ENCODE measurements at places on chromosomes 2 and 18. TPM values are rescaled to one million over a fixed set of nuclear protein-coding genes. Genes with fewer than 3 reads are reported as not detected.
A peak's percentile ranks its signal among the peaks of the same experiment; 100 is the strongest.

GRCh38 chr2:30225131-30225762 lies 6.1 kb upstream of the LBH start:
- peaks cover 39% of the 10 kb centered on the region for H3K4me1 ChIP-seq
- H3K36me3 ChIP-seq = no peaks in the 10 kb centered on the region
- H3K27ac ChIP-seq = peak overlapping the region; percentile 95
- no peaks in the 10 kb centered on the region for H3K27me3 ChIP-seq
- DNase-seq = peak; percentile 92
- H3K4me3 ChIP-seq = peak overlapping the region; percentile 44

- H3K4me3 ChIP-seq = no peak overlapping the region
- peaks cover 2% of the 10 kb centered on the region for H3K36me3 ChIP-seq
- H3K27me3 ChIP-seq = no peaks in the 10 kb centered on the region
- no peak overlapping the region for H3K27ac ChIP-seq
- peaks cover 2% of the 10 kb centered on the region for H3K4me1 ChIP-seq
- no peak for DNase-seq
These were observed 102.9 kb downstream of the ALPK2 start for GRCh38 chr18:58525928-58526424.

DNA sequence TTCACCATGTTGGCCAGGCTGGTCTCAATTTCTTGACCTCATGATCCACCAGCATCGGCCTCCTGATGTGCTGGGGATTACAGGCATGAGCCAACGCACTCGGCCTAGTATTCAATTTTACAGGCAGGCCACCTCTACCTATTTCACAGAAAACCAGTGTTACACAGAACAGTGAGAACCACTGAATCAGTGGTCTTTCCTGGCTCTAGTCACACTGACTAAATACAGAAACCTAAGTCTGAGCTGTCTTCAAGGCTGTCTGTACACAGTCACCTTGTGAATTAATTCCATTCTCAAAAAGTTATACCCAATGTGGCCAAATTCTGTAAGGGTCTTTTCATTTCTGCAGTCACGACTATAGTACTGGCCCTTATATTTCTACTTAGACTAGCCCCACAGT lies 3.5 kb downstream of the RNF149 start:
- peaks cover 13% of the 10 kb centered on the region for H3K4me1 ChIP-seq

GRCh38 chr2:190582736-190583506 lies 48.4 kb upstream of the NEMP2 start:
- no peaks in the 10 kb centered on the region for H3K27me3 ChIP-seq
- peak overlapping the region; percentile 70 for H3K27ac ChIP-seq
- H3K36me3 ChIP-seq = no peaks in the 10 kb centered on the region
- peak; percentile 66 for DNase-seq
- peaks cover 21% of the 10 kb centered on the region for H3K4me1 ChIP-seq

DNA sequence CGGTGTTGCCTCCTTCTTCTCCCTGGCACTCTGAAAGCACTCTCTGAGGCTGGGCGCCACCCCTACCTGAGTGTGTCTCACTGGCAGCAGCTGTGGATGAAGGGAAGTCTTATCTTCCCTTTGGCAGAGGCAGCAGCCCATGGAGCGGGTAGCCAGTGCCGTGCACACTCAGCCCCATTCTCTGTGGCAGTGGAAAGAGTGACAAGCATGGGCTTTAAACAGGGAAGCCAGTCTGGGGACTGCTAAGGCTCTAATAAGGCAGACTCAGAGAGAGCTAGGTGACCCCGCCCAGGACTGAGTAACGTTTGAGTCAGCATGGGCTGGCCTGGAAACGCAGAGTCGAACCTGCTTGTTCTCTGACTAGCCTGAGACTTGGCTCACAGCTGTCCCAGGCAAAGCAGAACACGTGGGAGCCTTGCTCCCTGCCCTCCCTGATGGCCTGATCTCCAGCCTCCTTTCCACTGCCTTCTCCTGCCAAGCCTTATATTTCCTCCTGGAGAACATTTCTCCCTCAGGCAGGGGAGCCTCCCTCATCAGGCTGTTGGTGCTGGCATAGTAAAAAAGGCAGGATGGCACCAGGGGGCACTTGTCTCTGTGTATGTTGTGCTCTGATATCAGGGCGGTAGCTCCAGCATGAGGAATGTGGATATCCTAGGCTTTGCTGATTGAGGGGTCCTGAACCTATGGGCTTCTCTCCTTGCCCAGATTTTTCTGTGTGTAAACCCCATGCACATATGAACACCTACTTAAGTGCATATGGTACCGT lies 93.9 kb upstream of the LGALSL start:
- DNase-seq = peak; percentile 65
- H3K4me3 ChIP-seq = no peak overlapping the region
- no peaks in the 10 kb centered on the region for H3K27me3 ChIP-seq
- H3K27ac ChIP-seq = no peak overlapping the region
- peaks cover 11% of the 10 kb centered on the region for H3K4me1 ChIP-seq

GRCh38 chr18:50507120-50507590 lies 52.7 kb upstream of the MAPK4 start:
- H3K27ac ChIP-seq = no peak overlapping the region
- DNase-seq = peak; percentile 10
- no peaks in the 10 kb centered on the region for H3K4me1 ChIP-seq

DNA sequence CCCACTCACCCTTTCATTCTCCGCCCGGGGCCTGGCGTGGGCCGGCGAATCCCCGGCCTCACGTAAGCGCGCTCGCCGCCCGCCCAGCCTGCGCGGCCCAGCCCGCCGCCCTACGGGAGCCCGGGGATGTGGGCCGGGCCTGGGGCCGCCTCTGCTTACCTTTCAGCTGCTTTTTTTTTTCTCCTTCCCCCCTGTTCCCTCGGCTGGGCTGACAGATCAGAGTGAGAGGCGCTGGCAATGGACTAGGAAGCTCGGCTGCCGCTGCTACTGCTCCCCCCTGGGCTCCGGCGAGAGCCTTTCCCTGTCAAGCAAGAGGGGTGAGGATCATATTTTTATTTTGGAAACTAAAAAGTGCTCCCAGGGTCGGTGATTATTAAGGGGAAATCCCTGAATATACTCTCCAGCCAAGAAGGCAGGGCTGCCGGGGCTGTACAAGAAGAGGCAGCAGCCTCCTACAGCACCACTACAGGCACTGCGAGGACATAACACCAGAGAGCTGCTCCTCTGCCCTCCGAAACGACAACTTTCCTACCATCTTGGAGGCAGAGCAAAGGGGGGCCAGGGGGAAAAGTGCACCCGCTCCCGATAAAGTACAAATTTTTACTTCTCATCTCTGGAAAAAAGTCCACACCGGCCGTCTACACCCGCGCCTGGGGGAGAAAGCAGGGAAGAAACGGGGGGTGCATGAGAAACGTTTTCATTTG lies at the start of gene INO80D:
TSS of gene INO80D (minus strand) at position 433 of the 704 bp plus-strand sequence. CDS start 23,158 bp downstream, outside the sequence.
- peak; percentile 94 for DNase-seq
- H3K27me3 ChIP-seq = no peaks in the 10 kb centered on the region
- H3K4me3 ChIP-seq = peak within 1 kb of the TSS; percentile 79
- H3K4me1 ChIP-seq = peaks cover 7% of the 10 kb centered on the region
- peaks cover 7% of the 10 kb centered on the region for H3K36me3 ChIP-seq

- no peak overlapping the region for H3K4me3 ChIP-seq
- no peak for DNase-seq
- no peaks in the 10 kb centered on the region for H3K36me3 ChIP-seq
- no peaks in the 10 kb centered on the region for H3K4me1 ChIP-seq
- H3K27me3 ChIP-seq = no peaks in the 10 kb centered on the region
These were observed 427.9 kb downstream of the PLCL1 start for GRCh38 chr2:198232281-198232680.

GRCh38 chr2:236982693-236983455 lies 102.8 kb upstream of the COPS8 start:
- peaks cover 2% of the 10 kb centered on the region for H3K4me1 ChIP-seq
- H3K27me3 ChIP-seq = peaks cover 4% of the 10 kb centered on the region
- H3K4me3 ChIP-seq = no peak overlapping the region
- no peak for DNase-seq
- no peaks in the 10 kb centered on the region for H3K36me3 ChIP-seq

DNA sequence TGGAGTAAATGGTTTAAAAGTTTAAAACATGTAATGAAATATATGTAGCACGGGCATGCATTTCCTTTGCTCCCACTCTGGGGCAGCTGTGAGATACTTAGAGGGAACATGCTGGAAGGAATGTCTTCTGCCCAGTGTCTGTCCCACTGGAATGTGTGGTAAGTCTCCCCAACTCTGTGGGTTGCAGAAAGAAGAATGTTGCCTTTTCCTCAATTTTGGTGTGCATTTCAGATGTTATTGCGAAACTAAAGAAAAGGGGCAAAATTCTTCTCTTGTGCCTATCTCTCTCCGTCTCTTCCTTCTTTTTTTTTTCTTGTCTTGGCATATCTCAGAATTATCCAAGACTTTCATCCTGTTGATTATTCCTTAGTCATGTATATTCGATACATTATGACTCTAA lies 201.1 kb downstream of the SH3RF3 start:
- H3K27me3 ChIP-seq = peaks cover 2% of the 10 kb centered on the region
- peaks cover 23% of the 10 kb centered on the region for H3K4me1 ChIP-seq
- no peak overlapping the region for H3K27ac ChIP-seq
- H3K4me3 ChIP-seq = no peak overlapping the region
- DNase-seq = no peak

GRCh38 chr18:76922107-76922506 lies 99.8 kb downstream of the ZNF236 start:
- peaks cover 50% of the 10 kb centered on the region for H3K36me3 ChIP-seq
- no peaks in the 10 kb centered on the region for H3K4me1 ChIP-seq
- DNase-seq = peak; percentile 60
- H3K4me3 ChIP-seq = no peak overlapping the region
- H3K27me3 ChIP-seq = no peaks in the 10 kb centered on the region
- H3K27ac ChIP-seq = no peak overlapping the region

- no peak for DNase-seq
- H3K36me3 ChIP-seq = no peaks in the 10 kb centered on the region
- no peak overlapping the region for H3K4me3 ChIP-seq
- no peaks in the 10 kb centered on the region for H3K27me3 ChIP-seq
- no peak overlapping the region for H3K27ac ChIP-seq
These were observed 23.6 kb downstream of the QPCT start for GRCh38 chr2:37367984-37368383.

The AQP12A gene
- not detected for total RNA-seq

The LIMS3 gene
- 2.1 TPM for total RNA-seq

The CSRNP3 gene
- total RNA-seq = 15.6 TPM

The MAB21L4 gene
- not detected for total RNA-seq

The IL18R1 gene
- total RNA-seq = 0.98 TPM

The DRC1 gene
- 0.31 TPM for total RNA-seq

The CPLX4 gene
- not detected for total RNA-seq

The PDE1A gene
- total RNA-seq = 12.9 TPM

The CCDC74B gene
- total RNA-seq = 1.5 TPM

All from muscle of leg (tissue), 16 donors.